Astrocyte of the hippocampus (primary cell): ENCODE measurements at places on chromosomes 4 and X.

GRCh38 chr4:162865102-162865501 lies 301.6 kb downstream of the NAF1 start:
- DNase-seq, result no peak

GRCh38 chrX:149060921-149061320 lies 444.2 kb downstream of the IDS start:
- peak; percentile 81 for DNase-seq

DNA sequence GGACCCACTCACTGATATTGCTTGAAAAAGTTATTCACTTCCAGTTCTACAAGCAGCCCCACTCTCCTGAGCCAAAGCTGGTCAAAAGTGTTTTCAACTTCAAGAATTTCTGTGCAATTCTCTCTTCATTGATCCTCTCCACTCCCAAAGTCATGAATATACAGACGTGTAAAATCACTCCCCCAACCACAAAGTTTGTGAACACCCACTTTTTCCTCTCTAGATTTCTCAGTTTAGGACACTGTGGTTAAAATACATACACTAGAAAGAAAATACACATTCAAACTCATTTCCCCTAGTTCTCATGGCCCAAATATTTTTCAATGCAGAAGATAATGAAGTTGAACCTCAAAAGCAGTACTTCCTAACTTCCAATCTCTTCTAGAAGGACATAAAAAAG lies 116.3 kb downstream of the MSN start:
- no peak for DNase-seq

- no peak for DNase-seq
These were observed 71.3 kb upstream of the ANKRD50 start for GRCh38 chr4:124783847-124784246.

DNA sequence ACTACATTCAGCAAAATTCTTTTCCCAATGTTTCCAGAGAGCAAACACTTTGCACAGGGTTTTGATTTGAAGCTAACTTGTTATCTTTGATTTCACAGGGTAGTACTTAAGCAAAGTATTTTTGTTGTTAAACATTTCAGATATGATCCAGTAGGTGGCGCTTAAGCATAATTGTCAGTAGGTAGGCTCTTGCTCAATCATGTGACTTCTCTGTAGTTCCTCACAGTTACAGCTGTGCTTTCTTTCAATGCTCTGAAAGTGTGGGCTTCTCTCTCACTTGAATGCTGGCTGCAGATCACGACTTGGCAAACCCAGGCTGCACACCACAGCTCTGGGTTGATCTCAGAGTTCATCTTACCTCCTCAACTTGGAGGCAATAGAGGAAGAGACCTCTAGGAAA lies 1016.5 kb downstream of the SH3BGRL start:
- no peak for DNase-seq
